ENCODE measurements at places on chromosomes 11 and 22.

GRCh38 chr11:119723243-119723951 is 5.6 kb downstream of the NECTIN1 start:
- DNase-seq: no peak

DNA sequence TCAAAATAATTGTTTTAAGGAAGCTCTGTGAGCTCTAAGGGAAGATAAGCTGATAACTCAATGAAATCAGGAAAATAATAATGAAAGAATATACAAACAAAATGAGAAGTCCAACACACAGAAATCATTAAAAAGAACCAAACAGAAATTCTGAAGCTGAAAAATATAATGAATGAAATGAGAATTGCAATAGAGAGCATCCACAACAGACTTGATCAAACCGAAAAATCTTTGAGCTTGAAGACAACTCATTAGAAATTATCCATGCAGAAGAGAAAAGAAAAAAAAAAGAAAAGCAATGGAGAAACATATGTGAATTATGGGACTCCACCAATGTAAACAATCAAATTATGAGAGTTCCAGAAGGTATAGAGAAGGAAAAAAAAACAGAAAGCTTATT is 101.0 kb downstream of the BBOX1 start:
- DNase-seq: no peak

DNA sequence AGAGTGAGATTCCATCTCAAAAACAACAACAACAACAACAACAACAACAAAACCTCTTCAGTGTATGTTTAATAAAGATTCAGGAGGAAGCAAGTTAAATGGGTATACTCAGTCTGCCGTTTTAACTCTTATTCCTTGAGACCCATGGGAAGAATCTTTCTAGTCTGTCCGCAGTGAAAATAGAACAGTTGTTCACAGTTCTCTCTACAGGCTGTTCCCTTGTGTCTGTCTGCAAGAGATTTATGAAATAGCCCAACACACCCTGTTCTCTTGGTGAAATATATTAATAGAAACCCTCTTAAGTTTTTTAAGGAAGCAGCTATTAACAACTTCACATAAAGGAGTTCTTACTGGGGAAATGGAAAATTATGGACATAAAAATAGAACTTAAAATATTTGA is 682.2 kb upstream of the RAG2 start:
- no peak for DNase-seq

DNA sequence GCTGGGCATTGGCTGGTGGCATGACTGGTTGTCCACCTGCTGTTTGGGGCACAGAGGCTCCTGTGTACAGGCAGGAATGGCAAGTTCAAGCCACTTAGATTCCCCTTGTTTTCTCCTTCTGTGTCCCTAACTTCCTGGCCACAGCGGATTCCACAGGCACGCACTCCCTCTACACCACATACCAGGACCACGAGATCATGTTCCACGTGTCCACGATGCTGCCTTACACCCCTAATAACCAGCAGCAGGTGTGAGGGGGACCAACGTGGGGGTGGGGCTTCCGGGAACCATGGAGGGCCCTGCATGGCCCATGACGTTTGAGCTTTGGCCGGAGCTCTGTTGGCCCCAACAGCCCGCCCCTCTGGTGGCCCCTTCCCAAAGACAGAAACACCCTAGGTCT is 7.8 kb downstream of the SIPA1 start:
- no peak for DNase-seq

DNA sequence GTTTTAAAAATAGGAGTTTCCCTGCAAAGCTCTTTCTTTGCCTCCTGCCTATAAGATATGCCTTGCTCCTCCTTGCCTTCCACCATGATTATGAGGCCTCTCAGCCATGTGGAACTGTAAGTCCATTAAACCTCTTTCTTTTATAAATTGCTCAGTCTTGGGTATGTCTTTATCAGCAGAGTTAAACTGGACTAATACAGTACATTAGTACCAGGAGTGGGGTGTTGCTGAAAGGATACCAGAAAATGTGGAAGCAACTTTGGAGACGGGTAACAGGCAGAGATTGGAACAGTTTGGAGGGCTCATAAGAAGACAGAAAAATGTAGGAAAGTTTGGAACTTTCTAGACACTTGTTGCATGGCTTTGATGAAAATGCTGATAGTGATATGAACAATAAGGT is 709.9 kb downstream of the LUZP2 start:
- DNase-seq: no peak

DNA sequence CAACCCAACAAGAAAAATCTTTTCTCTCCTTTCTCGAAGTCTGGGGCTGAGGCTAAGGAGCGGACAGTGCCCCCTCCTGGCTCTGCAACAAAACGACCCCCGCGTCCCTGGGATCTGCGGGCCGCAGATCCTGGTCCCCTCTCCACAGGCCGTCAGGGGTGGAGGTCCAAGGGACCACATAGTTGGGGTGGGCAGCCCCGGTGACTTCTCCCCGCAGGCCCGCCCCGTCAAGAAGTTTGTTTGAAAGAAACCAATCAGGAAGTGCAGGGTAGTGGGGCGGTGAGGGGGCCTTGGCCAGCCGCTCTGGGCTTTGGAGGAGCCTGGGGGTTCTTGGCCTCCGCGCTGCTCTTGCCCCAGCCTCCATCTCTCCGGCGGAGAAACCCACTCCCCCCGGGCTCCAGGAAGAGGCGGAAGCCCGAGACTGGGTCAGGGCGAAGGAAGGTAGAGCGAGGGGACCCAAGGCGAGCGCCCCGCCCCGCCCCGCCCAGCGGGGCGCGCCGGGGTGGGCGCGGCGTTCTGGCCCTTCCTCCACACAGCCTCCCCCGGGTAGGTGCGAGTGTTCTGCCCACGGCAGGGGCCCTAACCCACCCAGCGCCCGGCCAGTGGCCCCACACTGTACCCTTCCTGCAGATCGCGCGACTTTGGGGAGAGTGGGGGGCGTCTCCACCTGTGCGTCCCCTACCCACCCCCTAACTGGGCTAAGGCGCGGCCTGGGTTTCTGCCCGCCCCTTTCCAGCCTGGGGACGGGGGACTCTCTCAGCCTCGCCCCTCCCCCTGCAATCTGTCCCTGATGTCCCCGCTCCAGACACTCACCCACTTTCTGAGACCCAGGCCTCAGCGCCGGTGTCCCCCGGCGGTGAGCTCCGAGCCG is 1.3 kb downstream of the TP53I11 start:
- no peak for DNase-seq

Data from CD4-positive, alpha-beta T cell treated with Interleukin-6 at 100 ng/mL for 8 hours (primary cell).